ENCODE measurements at places on chromosomes 4 and X. TPM values are rescaled to one million over a fixed set of nuclear protein-coding genes. Genes with fewer than 3 reads are reported as not detected.

OPHN1 gene
- total RNA-seq: 0.06 TPM

TMPRSS11F gene
- total RNA-seq: not detected

ELF4 gene
- 21.6 TPM for total RNA-seq

SHROOM3 gene
- 0.21 TPM for total RNA-seq

SNX25 gene
- total RNA-seq: 9.8 TPM

FOXR2 gene
- total RNA-seq: not detected

TECRL gene
- not detected for total RNA-seq

F9 gene
- total RNA-seq: not detected

PPEF2 gene
- total RNA-seq: not detected

EGFL6 gene
- not detected for total RNA-seq

GC gene
- total RNA-seq: not detected

BEX5 gene
- total RNA-seq: 4.3 TPM

SLC6A14 gene
- not detected for total RNA-seq

CABS1 gene
- not detected for total RNA-seq

WDR17 gene
- total RNA-seq: 1.3 TPM

ITM2A gene
- total RNA-seq: 110 TPM

AMBN gene
- total RNA-seq: not detected

CXorf49 gene
- total RNA-seq: not detected

EXOC1L gene
- total RNA-seq: not detected

HSFX4 gene
- total RNA-seq: not detected

STATH gene
- total RNA-seq: not detected

PCDH18 gene
- total RNA-seq: not detected

PHEX gene
- 0.93 TPM for total RNA-seq

LONRF3 gene
- 4.5 TPM for total RNA-seq

BEX2 gene
- 11.9 TPM for total RNA-seq

TSC22D3 gene
- 41.1 TPM for total RNA-seq

BEND4 gene
- total RNA-seq: 0.82 TPM

GPRIN3 gene
- 26.1 TPM for total RNA-seq

TACC3 gene
- 195 TPM for total RNA-seq

GUCY1A1 gene
- not detected for total RNA-seq

KIAA1210 gene
- not detected for total RNA-seq

HTN1 gene
- total RNA-seq: not detected

PRDM8 gene
- 0.56 TPM for total RNA-seq

ZNF518B gene
- 18.8 TPM for total RNA-seq

PCYT1B gene
- total RNA-seq: 1.0 TPM

GPR50 gene
- not detected for total RNA-seq

PPP2R2C gene
- not detected for total RNA-seq

GPR82 gene
- total RNA-seq: not detected

PAGE5 gene
- total RNA-seq: not detected

CSAG2 gene
- not detected for total RNA-seq

DCAF8L2 gene
- total RNA-seq: not detected

PRIMPOL gene
- 24.9 TPM for total RNA-seq

RAB33B gene
- 7.5 TPM for total RNA-seq

DOK7 gene
- not detected for total RNA-seq

MYOZ2 gene
- not detected for total RNA-seq

EOLA2 gene
- total RNA-seq: 34.0 TPM

TACR3 gene
- total RNA-seq: not detected

HDAC8 gene
- total RNA-seq: 14.4 TPM

HTN3 gene
- total RNA-seq: not detected

CCSER1 gene
- total RNA-seq: 0.23 TPM

VCX3A gene
- not detected for total RNA-seq

GAGE12J gene
- not detected for total RNA-seq

MAGT1 gene
- total RNA-seq: 39.5 TPM

PAGE2B gene
- 1.6 TPM for total RNA-seq

PABPC4L gene
- total RNA-seq: not detected

Data from activated naive CD4-positive, alpha-beta T cell treated with anti-CD3 and anti-CD28 coated beads, Interleukin-2, amount 50 U/mL, for 72 hours (primary cell).